ENCODE measurements at places on chromosomes 2 and 18. TPM values are rescaled to one million over a fixed set of nuclear protein-coding genes. Genes with fewer than 3 reads are reported as not detected.

Gene ASB3
- 13.3 TPM for total RNA-seq

Gene WNT10A
- total RNA-seq, result 1.1 TPM

Gene CFAP65
- 0.13 TPM for total RNA-seq

Gene HAUS1
- 37.9 TPM for total RNA-seq

Gene C2orf78
- not detected for total RNA-seq

Gene PIEZO2
- 5.3 TPM for total RNA-seq

Gene ZNF396
- total RNA-seq, result 0.33 TPM

Gene FMNL2
- 28.8 TPM for total RNA-seq

Gene FEZ2
- total RNA-seq, result 21.0 TPM

Gene SH3RF3
- 9.1 TPM for total RNA-seq

Gene TEX44
- not detected for total RNA-seq

Gene AMER3
- total RNA-seq, result not detected

Gene INHA
- 1.0 TPM for total RNA-seq

Gene ACTG2
- total RNA-seq, result 8.6 TPM

Gene SERPINB4
- total RNA-seq, result not detected

Gene CHRNG
- not detected for total RNA-seq

Gene TBR1
- total RNA-seq, result not detected

Gene CXCR1
- total RNA-seq, result not detected

Gene PLCL1
- under 0.01 TPM for total RNA-seq

Gene VWC2L
- not detected for total RNA-seq

Gene C2orf49
- 4.7 TPM for total RNA-seq

Gene THSD7B
- total RNA-seq, result 0.13 TPM

Gene BOLA3
- 75.8 TPM for total RNA-seq

Gene FAP
- 25.0 TPM for total RNA-seq

Gene KCNE4
- total RNA-seq, result 0.81 TPM

Gene TEKT4
- not detected for total RNA-seq

Gene GREB1
- total RNA-seq, result 0.51 TPM

Gene OSBPL6
- total RNA-seq, result 7.0 TPM

Gene ARHGAP28
- total RNA-seq, result 8.9 TPM

Gene CCDC178
- total RNA-seq, result not detected

Gene SH3YL1
- total RNA-seq, result 4.2 TPM

Gene EFR3B
- 1.1 TPM for total RNA-seq

Data from mesangial cell (primary cell).